RWPE1 (cell line): ENCODE measurements at places on chromosomes 12 and 14.

DNA sequence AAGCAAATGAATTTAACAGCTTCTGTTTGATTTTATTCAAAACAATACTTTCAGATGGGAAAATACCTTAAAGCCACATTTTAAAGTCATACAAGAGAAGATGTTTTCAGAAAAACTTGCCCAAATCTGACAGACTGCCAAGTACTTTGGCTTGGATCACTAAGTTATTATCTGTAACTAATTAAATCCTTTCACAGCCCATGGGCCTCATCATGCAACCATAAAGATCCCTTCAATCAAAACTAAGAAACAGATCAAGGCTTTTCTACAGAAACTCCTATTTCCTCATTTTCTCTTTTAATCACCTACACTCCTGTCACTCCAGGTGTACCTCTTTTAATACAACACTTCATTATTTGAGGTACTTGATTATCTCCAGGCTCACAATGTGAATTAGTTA, 28.1 kb downstream of the BLTP3B start:
- no peak for DNase-seq

DNA sequence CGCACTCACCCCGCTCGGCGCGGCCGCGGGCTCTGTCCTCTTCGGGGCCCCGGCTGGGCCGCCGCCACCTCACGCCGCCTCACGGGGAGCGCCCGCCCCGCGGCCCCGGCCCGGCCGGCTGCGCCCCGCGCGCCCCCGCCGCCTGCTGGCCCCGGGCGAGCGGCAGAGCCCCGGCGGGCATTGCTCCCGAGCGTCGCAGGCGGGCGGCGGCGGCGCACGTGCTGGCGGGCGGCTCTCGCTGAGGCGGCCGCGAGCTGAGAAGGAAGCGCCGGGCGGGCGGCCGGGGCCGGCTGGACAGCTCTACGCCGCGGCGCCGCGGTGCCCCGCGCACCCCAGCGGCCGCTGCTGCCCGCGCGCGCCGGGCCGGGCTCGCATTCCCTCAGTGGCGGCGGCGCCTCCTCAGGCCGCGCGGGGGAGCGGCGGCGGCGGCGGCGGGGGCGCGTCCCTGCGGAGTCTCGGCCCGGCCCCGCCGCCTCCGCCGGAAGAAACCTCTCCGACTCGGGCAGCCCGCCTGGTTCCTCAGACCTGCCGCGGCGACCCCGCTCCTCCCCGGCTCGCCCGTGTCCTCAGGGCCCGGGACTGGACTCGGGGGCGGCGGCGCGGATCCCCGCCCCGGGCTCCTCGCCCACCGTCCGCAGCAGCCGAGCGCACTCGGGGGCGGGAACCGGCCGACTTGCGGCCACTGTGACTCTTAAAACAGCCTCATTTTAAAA, at the start of gene PITPNM2:
Gene PITPNM2 (minus strand): TSS at position 347 of the 713 bp plus-strand sequence. CDS start 116,500 bp downstream, outside the sequence.
- peak; percentile 58 for DNase-seq

DNA sequence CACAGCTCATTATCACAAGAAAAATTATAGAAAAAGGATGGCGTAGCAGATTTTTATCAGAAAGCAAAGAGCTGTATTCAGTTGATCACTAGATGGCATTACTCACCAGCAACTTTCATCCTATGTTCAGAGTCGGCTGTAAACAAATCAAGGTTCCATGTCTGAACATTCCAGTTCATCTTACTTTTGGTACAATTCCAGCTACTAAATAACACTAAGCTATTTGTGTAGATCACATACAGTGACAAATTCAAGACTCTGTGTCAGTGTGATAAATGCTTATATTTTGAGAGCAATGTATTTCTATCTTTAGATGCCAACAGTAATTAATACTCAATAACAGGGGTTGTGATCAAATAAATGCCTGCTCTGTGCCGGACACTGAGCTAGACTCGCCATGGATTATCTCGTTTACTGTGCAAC, 30.1 kb downstream of the NRDE2 start:
- DNase-seq, result peak; percentile 30

DNA sequence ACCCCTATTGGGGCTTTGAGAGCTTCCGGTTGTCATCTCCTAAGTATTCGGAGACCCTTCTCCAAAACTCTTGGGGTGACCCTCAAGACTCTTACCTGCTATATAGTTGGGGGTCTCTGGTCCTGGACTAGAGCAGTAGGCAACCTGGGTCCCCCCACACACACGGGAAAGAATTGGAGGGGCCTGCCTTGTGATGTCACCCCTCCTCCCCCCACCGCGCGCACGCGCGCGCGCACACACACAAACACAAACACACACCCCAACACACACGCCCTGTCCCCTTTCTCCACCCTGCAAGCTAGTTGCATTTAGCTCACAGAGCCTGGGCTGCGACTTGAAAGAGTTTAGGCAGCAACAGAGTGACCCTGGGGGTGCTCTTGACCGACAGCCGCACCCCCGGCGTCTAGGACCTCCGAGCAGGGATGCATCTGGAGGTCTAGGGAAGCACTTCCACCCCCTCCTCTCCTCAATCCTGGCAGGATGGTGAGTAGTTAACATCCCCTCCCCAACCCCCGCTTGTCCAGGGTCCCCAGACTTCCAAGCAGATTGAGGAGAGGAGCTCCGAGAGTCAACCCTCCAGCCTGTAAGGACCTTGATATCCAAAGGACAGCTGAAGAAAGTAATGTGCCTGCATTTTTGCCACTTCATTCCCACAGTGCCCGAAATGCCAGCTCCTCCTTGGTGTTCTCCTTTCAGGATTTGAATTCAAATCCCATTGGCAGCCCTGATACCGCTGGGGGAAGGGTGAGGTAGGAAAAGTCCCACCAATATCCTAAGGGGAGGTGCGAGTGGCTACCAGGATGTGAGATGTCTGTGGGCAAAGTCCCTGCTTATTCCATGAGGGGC, 1.4 kb upstream of the DNAJC14 start:
- peak; percentile 42 for DNase-seq

GRCh38 chr12:128724468-128725046, 99.2 kb downstream of the SLC15A4 start:
- no peak for DNase-seq

DNA sequence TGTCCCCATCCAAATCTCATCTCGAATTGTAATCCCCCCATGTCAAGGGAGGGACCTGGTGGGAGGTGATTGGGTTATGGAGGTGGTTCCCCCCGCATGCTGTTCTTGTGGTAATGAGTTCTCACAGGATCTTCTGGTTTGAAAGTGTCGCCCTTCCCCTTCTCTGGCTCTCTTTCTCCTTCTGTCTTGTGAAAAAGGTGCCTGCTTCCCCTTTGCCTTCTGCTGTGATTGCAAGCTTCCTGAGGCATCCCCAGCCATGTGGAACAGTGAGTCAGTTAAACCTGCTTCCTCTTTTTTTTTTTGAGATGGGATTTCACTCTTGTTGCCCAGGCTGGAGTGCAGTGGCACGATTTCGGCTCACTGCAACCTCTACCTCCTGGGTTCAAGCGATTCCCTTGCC, 104.0 kb downstream of the CCDC91 start:
- no peak for DNase-seq
